ENCODE measurements at places on chromosomes 1 and 21. TPM values are rescaled to one million over a fixed set of nuclear protein-coding genes. Genes with fewer than 3 reads are reported as not detected.

GRCh38 chr21:17763288-17764037 lies 55.7 kb downstream of the C21orf91 start:
- no peak for DNase-seq

DNA sequence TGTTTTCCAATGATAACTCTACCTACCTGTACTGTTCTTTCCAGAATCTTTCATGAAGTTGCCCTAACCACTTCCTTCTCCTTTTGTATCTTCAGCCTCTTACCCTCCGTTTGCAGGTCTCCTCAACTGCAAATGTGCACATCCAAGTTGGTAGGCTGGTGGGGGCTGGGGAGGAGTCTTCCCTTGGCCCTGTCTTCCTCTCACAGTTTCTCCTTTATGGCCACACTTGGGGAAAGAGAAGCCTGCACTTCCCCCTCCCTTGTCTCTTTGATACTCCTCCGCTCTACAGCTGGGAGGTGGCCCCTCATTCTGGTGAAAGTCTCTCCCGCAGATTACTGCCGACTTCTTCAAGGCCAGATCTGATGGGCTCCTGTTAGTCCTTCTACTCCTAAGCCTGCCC lies 26.9 kb upstream of the GPR88 start:
- no peak for DNase-seq

- no peak for DNase-seq
Observed at GRCh38 chr1:209855623-209856022, 27.9 kb downstream of the UTP25 start.

- DNase-seq: no peak
Observed at GRCh38 chr1:17914987-17915386, 159.9 kb downstream of the ACTL8 start.

DNA sequence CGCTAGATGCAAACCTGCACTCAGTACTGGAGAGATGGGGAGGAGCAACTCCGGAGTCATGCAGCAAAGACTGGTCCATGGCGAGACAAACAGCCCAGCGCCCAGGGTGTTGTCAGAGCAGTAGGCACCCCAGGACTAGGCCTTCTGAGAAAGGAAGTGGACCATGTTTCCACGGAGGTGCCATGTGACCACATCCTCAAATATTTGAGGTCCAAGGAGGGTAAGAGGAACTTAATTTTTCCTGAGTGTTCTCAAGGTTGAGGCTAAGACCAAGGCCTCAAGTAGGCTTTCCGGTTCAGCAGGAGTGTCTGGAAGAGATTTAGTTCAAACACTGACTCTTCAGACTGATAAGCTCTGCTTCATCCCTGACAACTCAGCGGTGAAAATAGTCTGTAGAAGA lies 186.2 kb downstream of the RHOU start:
- peak; percentile 72 for DNase-seq

GRCh38 chr1:118210723-118211110 lies 25.7 kb upstream of the SPAG17 start:
- no peak for DNase-seq

GRCh38 chr1:118487932-118488331 lies 302.9 kb upstream of the SPAG17 start:
- DNase-seq: no peak

- DNase-seq: no peak
Observed at GRCh38 chr1:158274797-158275196, 14.9 kb upstream of the CD1C start.

GRCh38 chr1:99438656-99439230 lies 174.5 kb downstream of the PLPPR4 start:
- peak; percentile 64 for DNase-seq

- no peak for DNase-seq
Observed at GRCh38 chr1:10583641-10584040, 108.9 kb downstream of the PEX14 start.

DNA sequence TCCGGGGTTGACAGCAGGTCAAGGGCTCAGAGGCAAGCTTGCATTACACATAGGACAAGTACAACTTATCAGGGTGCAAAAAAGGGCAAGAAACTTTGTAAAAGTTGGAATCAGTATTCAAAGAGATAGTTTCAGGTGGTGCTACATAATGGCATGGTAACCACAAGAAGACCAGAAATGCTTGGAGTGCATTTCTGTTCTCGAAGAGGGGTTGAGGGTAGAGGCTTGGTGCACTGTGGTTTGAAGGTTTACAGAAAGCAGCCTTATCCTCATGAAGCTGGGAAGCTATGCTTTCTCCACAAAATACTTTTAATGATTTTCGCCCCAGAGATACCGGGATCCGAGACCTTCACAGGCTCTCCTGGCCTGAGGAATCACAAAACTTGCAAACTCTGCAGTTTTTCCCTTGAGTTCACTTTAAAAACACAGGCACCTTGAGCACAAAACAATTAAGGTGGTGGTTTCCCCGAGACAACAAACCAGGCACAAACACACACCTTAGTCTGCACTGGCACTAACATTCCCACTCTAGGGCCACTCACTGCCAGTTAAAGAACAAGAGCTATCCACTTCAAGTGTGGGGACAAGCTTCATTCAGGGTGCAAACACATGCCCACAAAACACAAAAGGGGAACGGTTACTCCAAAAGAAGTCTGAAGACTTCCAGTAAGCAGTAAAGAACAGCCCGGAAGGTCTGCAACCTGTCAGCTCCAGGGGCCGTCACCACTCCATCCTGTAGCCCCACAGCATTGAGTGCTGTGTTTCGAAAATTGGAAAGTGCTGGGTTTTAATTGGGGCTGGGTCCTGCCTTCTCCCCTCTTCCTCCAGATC lies 29.8 kb upstream of the NFIA start:
- DNase-seq: no peak

DNA sequence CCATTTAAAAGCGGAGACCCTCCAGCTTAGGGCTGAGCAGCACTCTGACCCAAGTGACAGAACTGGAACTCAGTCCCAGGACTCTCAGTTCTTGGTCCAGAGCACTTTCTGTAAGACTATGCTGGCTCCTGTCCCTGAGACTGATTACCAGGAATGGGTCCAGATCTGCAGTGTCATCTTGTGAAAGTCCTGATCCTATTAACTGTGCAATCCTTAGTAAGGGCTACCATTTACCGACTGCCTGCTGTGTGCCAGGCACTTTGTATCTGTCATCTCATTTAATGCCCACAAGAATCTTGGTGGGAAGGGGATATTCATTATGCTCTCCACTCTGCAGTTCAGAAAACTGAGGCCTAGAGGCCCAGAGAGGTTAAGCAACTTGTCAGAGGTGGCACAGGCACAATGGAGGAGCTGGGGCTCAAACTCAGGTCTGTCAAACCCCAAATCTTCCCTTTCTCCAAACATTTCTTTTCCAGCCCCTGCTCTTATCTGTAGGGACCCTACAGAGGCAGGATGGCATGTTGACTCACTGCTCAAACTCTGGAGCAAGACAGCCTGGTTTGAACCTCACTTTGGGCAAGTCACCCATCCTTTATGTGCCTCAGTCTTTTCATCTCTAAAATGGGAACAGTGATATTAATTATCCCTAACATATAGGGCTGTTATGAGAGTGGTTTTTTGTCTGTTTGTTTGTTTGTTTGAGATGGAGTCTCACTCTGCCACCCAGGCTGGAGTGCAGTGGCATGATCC lies 57.6 kb upstream of the IFNLR1 start:
- no peak for DNase-seq

WNT4 gene
- not detected for total RNA-seq

FTCD gene
- total RNA-seq: 1.2 TPM

ARMH1 gene
- total RNA-seq: 0.78 TPM

AGMAT gene
- total RNA-seq: 0.11 TPM

OR2W3 gene
- not detected for total RNA-seq

S100A8 gene
- total RNA-seq: 79.9 TPM
